EH (cell line): ENCODE measurements at places on chromosomes 12 and 14.
A peak's percentile ranks its signal among the peaks of the same experiment; 100 is the strongest.

DNA sequence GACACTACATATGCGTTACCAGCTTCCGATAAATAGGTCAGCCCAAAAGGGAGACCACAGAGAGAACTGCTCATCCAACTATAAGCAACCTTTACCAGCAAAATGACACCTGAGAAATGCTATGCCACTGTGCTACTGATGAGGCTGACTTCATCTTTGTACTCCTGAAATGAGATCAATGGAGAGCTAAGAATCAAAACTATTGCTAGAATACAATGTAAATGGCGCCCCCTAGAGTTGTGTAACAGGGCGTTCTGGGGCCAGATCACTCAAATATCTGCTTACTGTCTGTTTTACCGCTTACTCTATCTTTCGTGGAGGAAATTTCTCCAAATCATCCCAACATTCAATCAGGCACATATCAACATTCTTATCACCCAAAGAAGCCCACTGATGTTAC lies 4.6 kb downstream of the ZNF384 start:
- peak; percentile 49 for DNase-seq

- DNase-seq = no peak
Observed at GRCh38 chr12:47184813-47185212, 105.1 kb upstream of the AMIGO2 start.

- DNase-seq = no peak
Observed at GRCh38 chr14:90613997-90614396, 202.2 kb downstream of the TTC7B start.

GRCh38 chr12:12723681-12724420 lies 6.7 kb downstream of the CDKN1B start:
- peak; percentile 51 for DNase-seq

DNA sequence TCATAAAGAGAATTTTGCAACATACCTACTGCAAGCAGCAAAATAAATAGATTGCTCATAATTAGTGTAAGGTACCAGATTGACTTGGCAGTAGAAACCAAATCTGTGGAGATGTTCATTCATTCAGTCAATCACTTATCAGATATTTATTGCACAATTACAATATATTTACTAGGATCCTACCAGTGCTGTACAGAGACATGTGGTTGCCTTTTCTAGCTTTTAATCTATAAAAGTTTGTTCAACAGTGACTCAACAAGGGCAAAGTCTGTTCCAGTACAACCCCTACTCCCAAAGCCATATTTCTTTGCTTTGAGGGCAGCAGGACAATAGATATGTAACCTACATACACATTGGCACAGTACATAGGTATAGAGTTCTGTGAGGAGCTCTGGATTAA lies 27.3 kb downstream of the ABCD2 start:
- no peak for DNase-seq

GRCh38 chr12:96400631-96401075 lies 414 bp upstream of the CDK17 start:
- DNase-seq = peak; percentile 47

DNA sequence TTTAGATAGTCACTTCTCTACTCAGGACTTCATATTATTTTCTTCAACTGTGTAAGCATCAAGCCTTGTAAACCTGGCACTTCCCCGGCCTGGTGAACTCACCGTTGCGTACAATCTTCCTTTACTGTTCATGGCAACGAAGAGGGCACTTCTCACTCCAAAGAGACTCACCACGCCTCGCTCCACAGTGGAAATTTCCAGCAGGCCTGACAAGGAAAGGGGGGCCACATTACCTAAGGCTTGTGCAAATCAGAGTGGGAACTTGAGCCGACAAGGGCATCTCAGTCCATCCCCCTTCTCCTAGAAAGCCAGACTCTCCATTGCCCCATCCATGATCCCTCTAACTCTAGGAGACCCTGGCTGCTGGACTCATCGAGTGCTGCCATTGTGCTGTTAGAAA lies 1.6 kb downstream of the FGF6 start:
- DNase-seq = no peak

- peak; percentile 11 for DNase-seq
Observed at GRCh38 chr14:21454843-21455544, 929 bp downstream of the CHD8 start.

DNA sequence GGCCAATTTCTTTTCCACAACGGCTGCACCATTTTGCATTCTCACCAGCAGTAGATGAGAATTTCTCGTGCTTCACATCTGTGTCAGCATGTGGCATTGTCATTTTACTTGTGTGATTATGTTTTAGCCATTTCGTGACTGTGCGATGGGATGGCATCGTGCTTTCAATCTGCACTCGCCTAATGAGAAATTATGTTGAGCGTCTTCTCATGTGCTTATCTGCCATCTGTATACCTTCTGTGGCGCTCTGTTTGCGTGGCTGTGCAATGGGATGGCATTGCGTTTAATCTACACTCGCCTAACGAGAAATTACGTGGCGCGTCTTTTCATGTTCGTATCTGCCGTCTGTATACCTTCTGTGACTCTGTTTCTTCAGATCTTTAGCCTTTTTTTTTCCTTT lies 14.9 kb upstream of the GPR132 start:
- no peak for DNase-seq

GRCh38 chr12:49304161-49304560 lies 9.2 kb downstream of the PRPH start:
- peak; percentile 57 for DNase-seq

DNA sequence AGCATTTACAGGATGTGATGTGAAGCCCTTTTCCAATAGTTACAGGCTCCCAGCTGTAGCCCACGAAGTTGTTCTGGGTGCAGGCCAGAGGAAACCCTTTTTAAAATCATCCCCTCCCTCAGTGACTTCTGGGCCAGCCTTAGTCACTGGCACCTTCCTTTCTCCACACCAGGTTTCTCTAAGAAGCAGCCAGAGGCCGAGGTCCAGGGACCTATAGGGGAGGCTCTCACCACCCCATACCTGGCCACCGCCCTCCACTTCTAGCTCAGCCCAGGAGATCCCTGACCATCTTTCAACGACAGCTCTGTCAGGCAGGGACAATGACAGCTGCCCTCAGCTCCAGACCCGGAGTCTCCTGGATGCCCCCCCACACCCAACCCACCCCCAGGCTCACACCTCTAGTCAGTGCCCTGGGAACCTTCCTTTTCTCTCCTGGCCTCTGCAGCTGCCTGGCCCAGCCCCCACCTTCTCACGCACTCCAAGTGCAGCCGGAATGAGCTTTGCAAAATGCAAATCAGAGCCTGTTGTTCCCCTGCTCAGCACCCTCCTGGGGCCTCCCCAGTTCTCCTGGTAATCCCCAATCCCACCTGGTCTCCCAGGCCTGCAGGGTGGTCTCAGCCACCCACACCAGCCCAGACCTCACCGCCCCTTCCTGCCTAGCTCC lies 46.7 kb downstream of the TESC start:
- no peak for DNase-seq

- no peak for DNase-seq
Observed at GRCh38 chr14:58870961-58871360, 233.2 kb downstream of the DACT1 start.

GRCh38 chr12:108826807-108827721 lies 30.3 kb downstream of the SSH1 start:
- peak; percentile 92 for DNase-seq

DNA sequence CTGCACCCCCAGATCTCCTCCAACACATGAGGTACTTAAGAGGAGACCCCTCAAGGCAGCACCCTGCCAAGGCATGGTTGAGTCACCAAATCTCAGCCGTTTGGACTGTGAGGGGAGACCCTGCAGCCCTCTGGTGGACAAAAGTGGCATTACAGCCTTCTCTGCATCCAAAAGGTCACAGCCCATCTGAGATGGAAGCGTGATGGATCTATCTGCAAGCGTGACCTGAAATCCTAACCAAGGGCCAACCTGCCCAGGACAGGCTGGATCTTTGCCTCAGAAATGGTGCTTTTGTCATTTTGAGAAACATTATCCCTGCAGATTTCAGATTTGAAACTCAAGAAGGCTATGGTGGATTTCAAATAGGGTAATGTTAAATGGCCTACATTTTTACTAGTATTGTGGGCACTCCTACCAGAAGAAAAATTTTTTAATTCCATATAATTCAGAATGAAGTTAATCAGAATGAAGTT lies 23.7 kb upstream of the DHRS4 start:
- peak; percentile 76 for DNase-seq

DNA sequence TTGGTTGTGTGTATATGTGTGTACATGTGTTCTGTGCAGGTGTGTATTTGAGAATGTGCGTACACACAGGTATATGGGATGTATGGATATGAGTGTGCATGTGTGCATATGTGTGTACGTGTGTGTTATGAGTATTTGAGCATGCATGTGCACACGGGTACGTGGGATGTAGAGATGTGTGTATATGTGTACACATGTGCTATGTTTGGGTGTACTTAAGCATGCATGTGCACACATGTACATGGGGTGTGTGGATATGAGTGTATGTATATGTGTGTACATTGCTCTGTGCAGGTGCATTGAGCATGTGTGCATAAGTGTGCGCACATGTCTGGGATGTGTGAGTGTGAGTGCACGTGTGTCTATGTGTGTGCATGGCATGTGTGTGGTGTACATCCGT lies 34.3 kb upstream of the SFSWAP start:
- no peak for DNase-seq

GRCh38 chr12:98645572-98646067 lies 530 bp downstream of the APAF1 start:
- peak; percentile 23 for DNase-seq

DNA sequence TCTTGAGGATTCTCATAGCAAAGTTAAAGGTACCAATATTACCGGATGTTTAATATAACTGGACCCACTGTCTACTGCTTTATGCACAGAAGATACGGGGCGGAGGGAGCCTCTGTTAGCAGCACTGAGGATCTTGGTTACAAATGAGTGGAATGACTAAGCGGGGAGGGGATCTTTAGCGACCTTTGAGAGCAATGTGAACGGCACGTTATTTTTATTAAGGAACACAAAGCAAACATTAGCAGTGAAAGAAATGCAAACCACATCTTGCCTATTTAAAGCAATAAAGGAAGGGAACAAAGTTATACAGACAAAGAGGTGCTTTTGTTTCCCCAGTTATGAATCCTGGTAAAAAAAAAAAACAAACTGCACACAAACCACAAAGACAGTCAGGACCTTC lies 27.1 kb upstream of the PRMT8 start:
- peak; percentile 1 for DNase-seq

DNA sequence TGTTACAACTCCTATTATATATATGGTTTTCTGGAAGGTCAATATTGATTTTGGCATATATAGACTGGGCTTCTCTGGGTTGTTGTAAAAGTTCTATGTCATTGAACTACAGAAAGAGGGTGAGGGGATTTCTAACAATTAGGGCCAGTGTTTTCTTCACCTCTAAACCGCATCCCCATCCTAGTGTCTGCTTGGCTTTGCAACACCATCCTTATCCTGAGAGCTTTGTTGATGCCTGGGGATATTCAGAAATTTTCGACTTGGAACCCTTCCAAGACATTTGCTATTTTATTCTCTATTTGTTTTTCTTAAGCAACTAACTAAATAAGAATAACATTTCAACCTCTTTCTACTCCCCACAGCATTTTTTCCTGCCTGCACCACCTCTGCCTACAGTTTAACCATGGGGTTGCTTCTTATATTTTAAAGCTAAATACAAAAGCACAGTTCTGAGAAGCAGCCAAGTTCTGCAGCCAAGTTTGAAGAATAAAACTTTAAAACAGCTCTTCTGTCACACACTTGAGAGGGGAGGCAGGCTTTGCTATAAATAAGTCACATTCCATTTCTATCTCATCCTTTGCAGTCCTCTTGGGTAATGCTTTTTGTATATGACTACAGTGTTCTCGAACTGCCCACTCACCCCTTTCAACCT lies 53.4 kb downstream of the RGS6 start:
- peak; percentile 50 for DNase-seq

DNA sequence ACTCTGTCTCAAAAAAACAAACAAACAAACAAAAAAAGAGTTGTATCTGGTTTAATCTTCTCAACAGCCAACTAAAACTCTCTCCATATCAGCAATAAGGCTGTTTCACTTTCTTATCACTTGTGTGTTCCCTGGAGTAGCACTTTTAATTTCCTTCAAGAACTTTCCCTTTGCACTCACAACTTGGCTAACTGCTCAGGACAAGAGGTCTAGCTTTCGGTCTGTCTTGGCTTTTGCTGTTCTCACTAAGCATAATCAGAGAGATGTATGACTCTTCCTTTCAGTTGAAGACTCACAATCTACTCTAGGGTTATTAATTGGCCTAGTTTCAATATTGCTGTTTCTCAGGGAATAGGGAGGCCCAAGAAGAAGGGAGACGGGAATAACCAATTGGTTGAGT lies 12.3 kb downstream of the NEMP1 start:
- DNase-seq = no peak

- no peak for DNase-seq
Observed at GRCh38 chr12:129771238-129771637, 132.6 kb downstream of the TMEM132D start.

GRCh38 chr12:49891476-49891875 lies 12.2 kb downstream of the FAIM2 start:
- no peak for DNase-seq

- no peak for DNase-seq
Observed at GRCh38 chr12:12927211-12928079, 24.5 kb downstream of the GPRC5D start.

GRCh38 chr12:106753526-106753925 lies 21.0 kb upstream of the RIC8B start:
- no peak for DNase-seq

GRCh38 chr12:43836475-43836989 lies 651 bp downstream of the TMEM117 start:
- peak; percentile 39 for DNase-seq
